ENCODE measurements at places on chromosomes 12 and 14.

- DNase-seq: peak; percentile 42
Observed at GRCh38 chr14:61695695-61696527, 598 bp downstream of the HIF1A start.

GRCh38 chr12:110314308-110314707 is 33.3 kb downstream of the ATP2A2 start:
- no peak for DNase-seq

DNA sequence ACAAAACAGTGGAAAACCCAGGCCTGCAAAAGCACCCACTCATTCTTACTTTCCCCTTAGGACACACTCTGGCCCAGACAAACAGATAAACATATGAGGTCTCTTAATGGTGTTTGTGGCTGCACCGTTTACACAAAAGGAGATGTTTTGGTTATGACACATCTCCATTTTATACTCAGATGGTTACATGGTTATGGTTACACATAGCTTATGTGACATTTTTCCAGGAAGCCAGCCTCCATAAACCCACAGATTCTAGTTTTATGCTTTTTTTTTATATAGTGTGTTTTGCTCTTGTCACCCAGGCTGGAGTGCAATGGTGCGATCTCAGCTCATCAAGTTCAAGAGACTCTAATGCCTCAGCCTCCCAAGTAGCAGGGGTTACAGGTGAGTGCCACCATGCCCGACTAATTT is 3.5 kb upstream of the KLRD1 start:
- DNase-seq: no peak

- DNase-seq: no peak
Observed at GRCh38 chr14:78758333-78758732, 588.2 kb downstream of the NRXN3 start.

GRCh38 chr14:65168840-65169239 is 66.5 kb upstream of the MAX start:
- no peak for DNase-seq

DNA sequence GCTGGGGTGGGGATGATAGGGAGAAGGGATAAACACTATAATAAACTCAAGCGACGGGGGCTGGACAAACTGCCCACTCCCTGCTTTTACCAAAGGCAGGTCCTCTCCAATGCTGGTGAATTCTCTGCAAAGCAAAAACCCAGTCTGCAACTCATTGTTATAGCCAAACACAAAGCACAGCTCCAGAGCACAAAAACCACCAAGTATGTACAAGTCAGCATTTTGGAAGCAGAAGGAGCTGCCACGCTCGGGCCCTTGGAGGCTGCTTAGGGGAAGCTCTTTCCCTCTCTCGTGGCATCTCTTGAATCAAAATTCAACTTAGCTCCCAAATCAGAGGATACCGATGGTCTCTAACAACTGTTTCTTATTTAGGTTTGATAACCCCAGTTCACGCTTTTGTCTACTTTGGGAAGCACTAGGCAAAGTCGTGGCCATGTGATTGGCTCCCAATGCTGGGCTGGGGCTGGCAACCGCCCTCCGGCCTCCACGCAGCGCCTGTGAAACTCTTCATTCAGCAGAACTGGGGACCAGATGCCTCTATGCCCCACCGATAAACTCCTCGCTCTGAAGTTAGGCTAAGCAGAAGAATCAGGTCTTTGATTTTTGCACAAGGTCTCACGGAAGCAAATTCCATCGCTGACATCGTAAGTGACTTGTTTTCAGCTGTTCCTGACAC is 158.5 kb upstream of the FOXN3 start:
- DNase-seq: no peak

GRCh38 chr12:41336041-41336549 is 148.0 kb downstream of the PDZRN4 start:
- DNase-seq: no peak

DNA sequence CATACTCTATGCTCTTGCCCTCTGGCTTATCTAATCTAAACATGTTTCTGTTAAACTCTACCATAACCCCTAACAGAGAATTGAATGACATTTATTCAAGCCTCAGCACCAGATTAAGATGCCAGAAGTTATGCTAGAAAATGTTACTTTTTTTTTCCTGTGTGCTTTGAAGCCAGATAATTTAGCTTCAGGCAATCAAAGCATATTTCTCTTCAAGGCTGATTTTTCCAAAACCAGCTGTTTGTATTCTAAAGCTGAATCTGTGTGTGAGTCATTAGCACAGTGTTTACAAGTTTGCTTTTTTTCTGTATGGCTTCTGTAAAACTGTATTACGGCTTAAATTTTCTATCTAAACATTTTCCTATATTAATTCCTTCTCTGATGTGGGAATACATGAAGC is 326.1 kb downstream of the FSCB start:
- DNase-seq: no peak

DNA sequence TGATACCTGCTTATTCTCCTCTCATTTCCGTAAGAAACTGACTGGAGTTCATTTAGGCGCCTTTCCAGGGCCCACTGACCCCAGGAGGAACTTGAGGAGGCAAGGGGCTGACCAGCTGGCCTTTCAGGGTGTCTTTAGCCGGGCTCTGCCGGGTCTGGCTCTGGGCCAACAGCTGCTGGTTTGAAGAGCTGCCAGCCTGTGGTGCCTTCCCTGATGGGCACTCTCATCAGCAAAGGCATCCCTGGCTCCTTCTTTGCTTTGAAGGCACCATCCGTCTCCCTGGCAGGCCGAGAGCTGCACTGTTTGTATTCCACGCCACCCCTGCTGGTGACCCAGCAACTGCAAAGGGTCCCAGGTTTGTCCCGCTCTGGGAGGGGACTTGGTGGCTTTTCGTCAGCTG is 42.0 kb downstream of the IQSEC3 start:
- no peak for DNase-seq
